ENCODE measurements at places on chromosomes 7 and 10.

GRCh38 chr7:141640239-141640840, 61.6 kb downstream of the DENND11 start:
- DNase-seq: no peak

DNA sequence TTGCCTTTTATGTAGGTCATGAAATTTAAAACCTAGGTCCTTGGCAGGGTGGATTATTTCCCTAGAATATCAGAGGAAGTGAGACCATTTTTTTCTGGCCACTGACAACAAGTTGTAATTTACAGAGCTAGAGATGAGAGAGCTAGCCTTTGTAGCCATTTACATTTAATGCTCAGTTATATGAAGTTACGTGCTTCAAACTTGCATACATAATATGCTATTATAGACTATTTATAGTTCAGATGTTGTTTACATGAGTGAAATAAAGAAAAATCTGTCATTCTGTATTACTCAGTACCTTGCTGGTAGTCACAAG, 234.9 kb upstream of the MBL2 start:
- no peak for DNase-seq

DNA sequence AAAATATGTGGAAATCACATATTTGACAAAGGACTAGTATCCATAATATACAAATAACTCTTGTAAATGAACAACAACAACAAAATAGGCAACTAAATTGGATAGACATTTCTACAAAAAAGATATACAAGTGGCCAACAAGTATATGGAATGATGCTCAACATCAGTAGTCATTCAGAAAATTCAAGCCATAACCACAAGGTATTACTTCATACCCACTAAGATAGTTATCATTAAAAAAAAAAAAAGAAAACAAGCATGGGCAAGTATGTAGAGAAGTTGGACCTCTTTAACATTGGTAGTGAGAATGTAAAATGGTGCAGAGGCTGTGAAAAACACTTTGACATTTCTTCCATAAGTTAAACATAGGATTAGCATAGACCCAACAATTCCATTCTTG, 80.8 kb downstream of the CYP26A1 start:
- DNase-seq: no peak

DNA sequence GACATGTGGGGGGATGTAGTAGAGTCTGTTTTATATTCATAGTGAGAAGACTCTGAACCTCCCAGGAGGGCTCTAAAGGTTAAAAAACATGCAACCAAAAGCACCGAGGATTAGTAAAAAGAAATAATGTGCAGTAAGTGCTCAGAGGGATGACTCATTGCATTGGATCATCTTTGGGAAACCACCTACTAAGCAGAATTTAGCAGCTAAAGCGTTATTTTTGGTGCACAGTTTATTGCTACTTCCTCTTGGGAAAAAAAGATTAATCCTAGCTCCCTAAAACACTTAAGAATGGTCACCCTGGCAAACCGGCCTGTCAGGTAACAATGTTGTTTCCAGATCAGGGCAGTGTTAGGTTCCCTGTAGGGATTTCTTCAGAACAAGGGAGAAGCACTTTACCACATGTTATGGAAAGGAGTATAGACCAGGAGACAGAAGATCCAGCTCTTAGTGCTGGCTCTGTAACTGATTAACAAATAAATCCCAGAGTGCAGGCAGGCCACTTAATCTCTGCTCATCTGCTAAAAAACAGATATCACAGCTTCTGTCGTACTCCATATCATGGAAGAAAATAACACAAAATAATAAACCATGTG, 44.8 kb upstream of the FAM133B start:
- DNase-seq: no peak

- DNase-seq: no peak
These were observed 51.1 kb downstream of the COL17A1 start for GRCh38 chr10:104034401-104035193.

GRCh38 chr7:111059833-111060232, 31.1 kb upstream of the LRRN3 start:
- DNase-seq: no peak

- no peak for DNase-seq
These were observed 348.7 kb downstream of the EXOC4 start for GRCh38 chr7:133601617-133602016.

DNA sequence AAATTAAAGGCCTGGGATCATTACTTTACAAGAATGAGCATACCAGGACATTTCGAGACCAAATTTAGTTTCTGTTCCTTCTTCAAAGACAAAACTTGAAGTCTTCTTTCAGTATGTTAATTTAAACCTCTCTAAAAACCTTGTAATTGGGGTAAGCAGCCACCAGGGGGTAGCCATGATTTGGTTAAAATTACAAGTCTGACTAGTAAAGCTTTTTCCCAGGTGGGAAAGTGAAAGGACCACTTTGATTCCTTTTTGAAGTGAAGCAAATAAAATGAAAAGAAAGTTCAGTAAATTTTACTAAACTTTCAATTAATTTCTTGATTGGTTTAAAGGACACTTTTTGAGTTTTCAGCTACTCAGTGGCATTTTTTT, 294.3 kb downstream of the BBS9 start:
- no peak for DNase-seq

DNA sequence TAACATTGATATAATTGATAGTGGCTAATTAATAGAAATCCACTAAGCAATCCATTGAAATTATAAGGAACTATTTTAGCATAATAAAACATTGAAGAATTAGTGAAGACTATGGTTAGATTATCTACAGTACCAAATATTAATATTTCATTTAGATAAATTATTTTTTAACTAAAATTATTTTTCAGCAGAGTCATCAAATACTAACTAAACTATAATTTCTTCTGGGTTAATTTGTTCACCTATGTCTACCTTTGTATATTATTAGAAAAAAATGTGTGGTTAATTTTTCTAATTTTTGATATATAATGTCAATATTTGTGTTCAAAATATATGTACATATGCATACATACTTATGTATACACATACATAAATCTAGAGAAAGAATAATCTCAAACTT, 140.2 kb downstream of the KCND2 start:
- DNase-seq: no peak

DNA sequence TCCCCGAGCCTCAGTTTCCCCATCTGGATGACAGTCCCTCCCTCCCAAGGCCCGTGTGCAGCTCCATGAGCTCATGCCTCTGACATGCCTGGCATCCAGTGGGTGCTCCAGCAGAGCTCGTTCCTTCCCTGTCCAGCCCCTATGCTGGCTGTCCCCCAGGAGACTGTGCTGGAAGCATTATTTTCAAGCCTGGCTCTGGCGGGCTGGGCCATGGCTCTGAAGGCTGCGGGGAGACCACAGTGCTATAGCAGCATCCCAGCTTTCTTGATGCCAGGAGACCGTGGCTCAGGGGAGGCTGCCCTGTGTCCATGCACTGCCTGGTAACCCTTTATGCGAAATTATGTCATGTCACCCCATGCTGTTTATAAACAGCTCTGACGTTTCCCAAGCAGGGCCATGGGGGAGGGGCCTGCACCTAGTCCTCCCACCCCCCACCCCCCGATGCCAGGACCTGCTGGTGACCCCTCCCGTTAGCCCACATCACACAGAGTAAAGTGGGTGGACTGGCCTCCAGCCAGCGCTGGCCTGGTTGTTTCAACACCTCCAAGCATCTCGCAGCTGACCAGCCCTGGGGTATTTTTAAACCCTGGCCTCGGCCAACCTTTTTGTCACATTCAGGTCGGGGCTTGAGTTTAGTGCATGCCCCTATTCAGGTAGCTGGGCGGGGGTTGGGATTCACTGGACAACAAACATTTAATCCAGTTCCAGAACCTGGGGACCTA, 105.9 kb upstream of the ZNF716 start:
- no peak for DNase-seq

DNA sequence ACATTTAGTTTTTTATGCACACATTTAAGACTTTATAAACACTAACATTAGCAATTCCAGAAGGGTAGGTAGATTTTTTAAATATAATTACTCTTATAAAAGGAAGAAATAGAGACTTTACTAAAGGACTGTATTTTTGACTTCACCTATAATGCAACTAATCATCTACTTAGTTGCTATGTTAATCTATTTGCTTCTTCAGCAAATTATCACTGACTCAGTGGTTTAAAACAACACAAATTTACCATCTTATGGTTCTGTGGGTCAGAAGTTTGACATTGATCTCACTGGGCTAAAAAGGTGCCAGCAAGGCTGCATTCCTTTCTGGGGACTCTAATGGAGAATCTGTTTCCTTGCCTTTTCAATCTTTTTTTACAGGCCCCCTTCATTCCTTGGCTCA, 7.6 kb downstream of the MTERF1 start:
- no peak for DNase-seq

DNA sequence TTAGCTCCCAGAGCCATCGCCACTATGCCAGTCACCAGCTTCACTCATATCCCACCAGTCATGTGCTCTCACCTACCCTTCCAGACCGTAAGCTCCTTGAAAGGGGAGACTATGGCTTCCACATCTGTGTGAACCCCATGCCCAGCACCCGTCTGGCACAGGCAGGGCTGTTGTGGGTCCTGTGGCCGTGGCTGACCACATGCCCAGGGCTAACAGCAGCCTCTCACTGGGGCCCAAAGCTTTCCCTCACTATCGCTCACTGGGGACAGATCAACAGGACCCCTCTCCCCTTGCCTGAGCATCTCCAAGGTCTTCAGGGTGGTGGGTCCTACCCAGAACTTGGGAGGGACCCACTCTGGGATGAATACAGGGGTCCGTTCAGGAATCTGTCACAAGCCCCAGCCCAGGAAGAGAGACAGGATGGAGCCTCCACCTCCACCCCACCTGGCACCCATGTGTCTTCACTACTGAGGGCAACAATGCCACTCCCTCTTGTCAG, 303.9 kb downstream of the GRID1 start:
- no peak for DNase-seq

GRCh38 chr10:122162671-122163173, 108.4 kb upstream of the BTBD16 start:
- no peak for DNase-seq

DNA sequence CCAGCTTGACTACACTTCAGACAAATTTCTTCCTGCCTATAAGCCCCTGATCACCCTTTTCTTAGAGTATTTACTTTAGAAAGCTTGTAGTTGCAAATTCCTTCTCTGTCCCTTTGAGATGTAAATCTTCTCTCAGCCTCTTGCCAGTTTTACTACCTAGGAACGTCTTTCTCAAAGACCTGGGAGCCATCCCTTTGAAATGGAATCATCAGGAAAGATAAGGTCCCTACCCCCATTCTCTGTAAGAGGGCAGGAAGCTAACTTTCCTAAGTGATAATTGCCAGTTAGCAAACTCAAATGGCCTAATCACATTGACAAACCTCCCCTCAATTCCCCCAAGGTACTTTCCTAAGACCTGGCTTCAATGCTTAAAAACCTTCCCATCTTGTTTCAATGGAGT, 304.5 kb downstream of the MDFIC start:
- no peak for DNase-seq

GRCh38 chr7:150377196-150377595, 1.9 kb upstream of the ZNF775 start:
- no peak for DNase-seq

GRCh38 chr10:124629415-124629814, 114.8 kb downstream of the FAM53B start:
- DNase-seq: no peak

DNA sequence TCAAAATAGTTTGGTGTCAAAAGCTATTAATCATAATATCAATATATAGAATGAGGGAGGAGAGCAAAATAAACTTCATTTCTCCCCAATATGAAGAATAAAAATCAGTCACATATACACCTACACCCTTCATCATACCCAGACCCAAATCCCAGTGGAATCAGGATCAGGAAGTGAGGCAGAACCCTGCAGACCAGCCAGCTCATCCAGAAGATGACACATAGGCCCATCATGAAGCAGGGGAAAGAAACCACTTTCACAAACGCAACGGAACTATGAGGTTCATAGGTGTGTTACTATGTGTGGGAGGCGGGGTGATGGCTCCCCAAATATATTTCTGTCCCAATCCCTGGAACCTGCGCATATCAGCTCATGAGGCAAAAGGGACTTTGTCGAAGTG, 89.0 kb downstream of the RSU1 start:
- no peak for DNase-seq

- no peak for DNase-seq
These were observed 73.4 kb downstream of the SORCS1 start for GRCh38 chr10:107091126-107091525.

DNA sequence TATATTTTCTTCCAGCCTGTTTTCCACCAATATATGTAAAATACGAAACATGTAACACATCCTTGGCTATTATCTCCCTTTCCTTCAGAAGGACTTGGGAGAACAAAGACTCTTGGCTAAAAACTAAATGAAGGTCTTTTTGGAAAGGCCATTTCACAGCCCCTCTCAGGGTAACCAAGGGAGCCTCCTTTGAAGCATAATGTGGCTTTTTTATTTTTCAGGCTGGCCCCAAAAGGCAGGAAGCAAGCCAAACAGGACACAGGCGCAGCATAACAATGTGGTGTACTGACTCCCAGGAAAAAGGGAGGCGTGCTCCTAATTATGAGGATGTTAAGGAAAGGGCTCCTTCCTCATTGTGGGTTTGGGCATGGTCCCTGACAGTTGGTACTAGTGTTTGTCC, 30.3 kb upstream of the CCSER2 start:
- no peak for DNase-seq

- no peak for DNase-seq
These were observed 332.0 kb upstream of the FZD1 start for GRCh38 chr7:90931986-90932916.

- no peak for DNase-seq
These were observed 82.1 kb downstream of the NDUFB2 start for GRCh38 chr7:140778568-140778967.

DNA sequence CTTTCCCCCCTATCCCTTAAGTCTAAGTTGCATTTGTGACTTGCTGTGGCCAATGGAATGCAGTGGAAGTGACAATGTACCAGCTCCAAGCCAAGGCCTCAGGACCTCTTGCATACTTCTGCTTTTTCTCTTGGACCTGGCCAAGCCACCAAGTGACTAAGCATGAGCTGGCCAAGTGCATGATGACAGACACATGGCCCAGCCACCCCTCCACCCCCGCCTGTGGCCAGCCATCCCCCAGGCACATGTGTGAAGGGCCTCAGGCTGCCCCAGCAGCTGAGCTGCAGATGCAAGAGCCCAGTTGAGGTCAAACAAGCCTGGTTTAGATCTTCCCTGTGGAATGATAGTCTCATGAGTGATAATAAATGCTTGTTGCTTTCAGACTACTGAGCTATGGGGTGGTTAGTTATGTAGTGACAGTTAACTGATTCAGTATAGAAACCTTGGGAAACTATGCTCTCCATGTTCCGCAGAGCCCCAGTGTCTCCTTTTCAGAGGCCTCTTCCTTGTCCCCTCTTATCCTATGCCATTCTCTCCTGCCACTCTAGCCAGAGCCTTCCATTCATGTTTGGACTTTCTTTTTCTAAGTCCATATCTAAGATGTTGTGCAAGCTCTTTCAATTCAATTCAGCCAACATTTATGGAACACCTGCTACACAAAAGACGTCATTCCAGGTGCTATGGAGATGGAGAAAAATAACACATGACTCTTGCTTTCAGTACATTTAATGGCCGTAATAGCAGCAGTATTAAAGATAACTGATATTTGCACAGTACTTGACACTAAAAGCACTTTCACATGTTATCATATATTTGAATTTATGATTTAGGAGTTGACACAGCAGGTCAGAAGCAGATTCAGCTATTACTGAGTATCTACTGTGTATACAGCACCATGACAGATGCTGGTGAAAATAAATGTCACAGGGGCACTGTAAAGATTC, 55.5 kb upstream of the LOXL4 start:
- no peak for DNase-seq

Measured in stimulated activated CD8-positive, alpha-beta memory T cell treated with anti-CD3 and anti-CD28 coated beads, Interleukin-2, amount 100 ng/mL, for 1 hour (primary cell).